Stimulated activated CD8-positive, alpha-beta memory T cell treated with anti-CD3 and anti-CD28 coated beads, Interleukin-4, amount 100 ng/mL, for 1 hour (primary cell): ENCODE measurements at places on chromosomes 3 and 15.

GRCh38 chr3:25156626-25157025 is 271.4 kb upstream of the RARB start:
- no peak for DNase-seq

DNA sequence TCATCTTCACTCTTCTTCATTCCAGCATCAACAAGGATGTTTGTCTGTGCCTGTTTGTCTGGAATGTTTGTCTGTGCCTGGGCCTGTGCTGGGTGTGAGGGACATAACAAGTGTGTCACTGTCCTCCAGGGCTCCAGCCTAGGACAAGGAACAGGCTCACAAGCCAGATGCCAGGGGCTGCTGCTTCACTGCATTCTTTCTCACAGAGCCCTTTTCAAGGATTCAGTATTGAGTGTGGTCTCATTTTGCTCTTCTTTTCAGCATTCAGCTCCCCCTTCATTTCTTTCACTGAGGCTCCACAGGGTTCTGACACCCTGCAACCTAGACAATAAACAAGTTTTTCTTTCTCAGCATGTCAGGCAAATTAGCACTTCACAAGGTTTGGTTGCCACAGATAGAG is 43.6 kb upstream of the KY start:
- DNase-seq = no peak

GRCh38 chr15:42056934-42057798 is 36.3 kb upstream of the PLA2G4E start:
- no peak for DNase-seq

- no peak for DNase-seq
Measured at GRCh38 chr3:138232705-138233364, 45.7 kb downstream of the ARMC8 start.

- no peak for DNase-seq
Measured at GRCh38 chr3:138800248-138800647, 34.5 kb downstream of the PIK3CB start.

- no peak for DNase-seq
Measured at GRCh38 chr3:3281024-3281423, 101.5 kb upstream of the CRBN start.

- DNase-seq = no peak
Measured at GRCh38 chr15:89851673-89852341, 37.2 kb upstream of the ANPEP start.

DNA sequence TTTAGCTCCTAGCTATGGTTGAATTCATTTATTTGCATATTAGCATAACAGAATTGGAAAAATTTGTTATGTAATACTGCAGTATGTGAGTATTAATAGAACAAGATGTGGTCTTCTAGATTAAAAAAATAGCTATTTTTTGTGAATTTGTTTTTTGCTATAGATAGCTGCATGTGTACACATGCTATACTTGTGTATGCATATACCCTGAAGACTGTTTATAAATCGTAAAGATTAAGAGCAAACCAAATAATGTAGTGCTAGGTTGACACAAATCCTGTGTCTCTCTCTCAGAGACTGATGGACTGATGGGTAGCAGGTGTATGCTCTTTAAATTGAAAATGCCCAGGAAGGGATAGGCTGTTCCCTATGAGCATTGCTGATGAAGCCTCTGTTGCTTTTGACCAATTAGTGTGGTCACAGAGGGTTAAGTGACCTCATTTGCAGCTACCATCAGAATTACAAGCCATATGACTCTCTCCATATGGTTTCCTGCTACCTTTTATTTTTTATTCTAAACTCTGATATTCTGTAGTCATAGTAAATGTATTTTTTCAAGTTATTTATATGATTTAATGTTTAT is 9.0 kb downstream of the PLCL2 start:
- DNase-seq = no peak

GRCh38 chr15:40694688-40695468 is at the start of gene RAD51:
TSS of gene RAD51 (plus strand) at chr15:40695174. CDS start at chr15:40698759, 3,585 bp downstream.
- DNase-seq = peak; percentile 80

DNA sequence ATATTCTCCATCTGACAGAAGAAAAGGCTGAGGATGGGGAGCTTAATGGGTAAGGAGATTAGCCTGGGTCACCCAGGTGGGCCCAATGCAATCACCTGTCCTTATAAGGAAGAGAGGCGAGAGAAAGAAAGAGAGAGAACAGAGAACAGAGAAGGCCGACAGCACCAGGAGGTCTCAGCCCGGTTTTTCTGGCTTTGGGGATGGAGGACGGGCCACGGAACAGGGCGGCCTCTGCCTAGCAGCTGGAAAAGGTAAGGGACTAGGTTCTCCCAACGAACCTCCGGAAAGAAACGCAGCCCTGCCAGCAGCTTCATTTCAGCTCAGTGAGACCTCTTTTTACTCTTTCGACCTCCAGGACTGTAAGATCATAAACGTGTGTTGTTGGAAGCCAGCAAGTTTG is 196.0 kb upstream of the LYSMD4 start:
- no peak for DNase-seq

- no peak for DNase-seq
Measured at GRCh38 chr15:41856716-41857115, 18.1 kb downstream of the PLA2G4B start.

DNA sequence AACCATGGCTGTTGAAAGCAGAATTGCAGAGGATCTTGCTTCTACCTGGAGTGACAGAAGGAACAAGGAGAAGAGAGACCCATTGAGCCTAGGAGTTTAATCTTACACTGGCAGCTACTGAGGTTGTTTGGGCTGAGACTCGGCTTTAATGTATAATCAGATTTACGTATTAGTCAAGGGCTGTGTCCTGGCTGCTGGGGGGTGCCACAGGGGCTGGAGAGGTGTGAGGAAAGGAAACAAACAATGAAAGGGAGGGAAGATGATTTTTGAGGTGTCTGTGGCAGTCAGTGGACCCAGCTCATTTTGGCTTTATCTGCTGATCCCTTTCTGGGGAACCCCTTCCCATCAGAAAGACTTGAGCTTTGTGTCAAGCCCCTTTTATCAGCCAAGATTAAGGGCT is 95.7 kb downstream of the PRICKLE2 start:
- no peak for DNase-seq

DNA sequence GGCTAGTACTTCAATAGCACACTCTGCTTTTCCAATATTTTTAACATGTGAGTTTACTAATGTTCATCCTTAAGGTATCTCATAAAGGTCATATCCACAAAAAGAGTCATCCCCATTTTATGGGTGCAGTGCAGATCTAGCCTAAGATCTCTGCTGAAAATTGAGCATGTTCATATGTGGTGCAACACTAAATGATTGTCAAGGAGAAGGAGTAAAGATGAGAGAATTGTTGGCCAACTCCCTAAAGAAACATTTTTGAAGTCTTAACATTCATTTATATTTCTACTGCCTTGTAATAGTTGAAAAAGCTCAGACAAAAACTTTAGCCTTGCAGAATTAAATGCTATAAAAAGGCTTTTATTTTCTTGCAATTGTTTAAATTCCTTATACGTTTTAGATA is 1159.6 kb downstream of the TBL1XR1 start:
- no peak for DNase-seq
